ENCODE measurements at places on chromosomes 7 and 10.
A peak's percentile ranks its signal among the peaks of the same experiment; 100 is the strongest.

DNA sequence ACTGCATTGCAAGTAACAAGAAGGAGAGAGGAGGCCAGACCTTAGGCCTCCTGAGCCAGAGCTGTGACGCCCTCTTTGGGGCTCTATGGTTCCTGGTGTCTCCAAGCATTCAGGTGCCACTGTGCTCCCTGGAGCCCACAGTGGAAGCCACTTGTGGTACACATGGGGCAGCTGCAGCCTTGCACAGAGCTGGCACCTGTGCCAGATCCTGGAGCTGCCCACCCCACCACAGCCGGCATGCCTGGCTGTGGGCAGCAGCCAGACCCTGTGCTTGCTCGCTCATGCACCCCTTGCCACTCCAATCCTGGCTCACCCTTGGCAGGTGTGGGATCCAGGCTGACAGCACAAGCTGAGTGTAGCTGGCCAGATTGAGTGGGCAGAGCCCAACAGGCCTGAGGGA, 173.8 kb upstream of the SMIM30 start:
- DNase-seq = no peak

- no peak for DNase-seq
Observed at GRCh38 chr10:83562381-83562780, 576.9 kb upstream of the GHITM start.

GRCh38 chr10:86071758-86072157, 294.8 kb downstream of the GRID1 start:
- no peak for DNase-seq

DNA sequence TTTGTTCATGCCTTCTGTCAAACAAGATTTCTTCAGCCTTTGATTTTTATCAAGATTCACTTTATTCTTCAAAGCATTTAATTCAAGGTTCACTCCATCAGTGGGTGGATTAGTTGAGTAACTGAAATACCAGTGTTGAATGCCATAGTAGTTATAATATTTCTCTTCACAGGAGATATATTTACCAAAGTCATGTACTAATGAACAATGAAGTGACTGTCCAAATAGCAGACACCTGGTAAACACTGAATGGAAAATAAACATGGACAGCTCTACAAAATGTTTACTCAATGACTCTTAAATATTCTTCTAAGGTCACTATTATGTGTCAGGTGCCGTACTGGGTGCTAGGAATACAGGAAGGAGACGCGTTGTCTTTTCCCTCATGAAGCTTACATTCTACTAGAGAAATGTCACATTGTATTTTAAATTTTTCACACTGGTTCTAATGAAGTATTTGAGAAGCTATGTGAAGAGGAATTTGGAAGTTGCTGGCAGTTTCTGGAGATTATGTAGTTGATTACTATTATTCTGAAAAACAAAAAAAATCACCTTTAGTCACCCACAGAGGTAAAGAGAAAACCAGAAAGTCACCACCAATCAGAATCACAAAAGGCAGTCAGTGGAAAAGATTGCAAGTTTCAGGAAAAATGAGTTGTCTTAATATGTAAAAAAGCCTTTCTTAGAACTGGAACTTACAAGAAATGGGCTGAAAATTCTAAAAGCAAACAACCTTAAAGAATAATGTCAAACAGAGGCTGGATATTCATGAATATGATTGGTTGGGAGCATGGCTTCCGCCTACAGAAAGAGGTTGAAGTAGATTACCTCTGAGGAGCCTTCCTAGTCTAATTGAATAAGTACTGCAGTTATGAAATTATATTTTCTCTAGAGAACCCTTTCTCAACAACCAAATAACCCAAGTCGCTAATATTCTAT, 84.5 kb downstream of the RTKN2 start:
- no peak for DNase-seq

DNA sequence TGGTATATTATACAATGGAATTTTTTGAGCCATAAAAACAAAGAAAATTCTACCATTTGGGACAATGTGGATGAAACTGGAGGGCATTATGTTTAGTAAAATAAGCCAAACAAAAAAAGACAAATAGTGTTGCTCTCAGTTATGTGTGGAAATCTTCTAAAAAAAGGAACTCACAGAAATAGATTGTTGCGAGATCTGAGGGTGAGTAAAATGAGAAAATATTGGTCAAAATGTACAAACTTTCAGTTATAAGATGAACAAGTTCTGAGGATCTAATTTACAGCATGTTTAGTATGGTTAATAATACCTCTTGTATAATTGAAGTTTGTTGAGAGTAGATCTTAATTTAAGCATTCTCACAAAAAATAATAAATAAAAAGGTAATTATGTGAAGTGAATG, 291.2 kb downstream of the KIF20B start:
- DNase-seq = no peak

GRCh38 chr10:987620-987869, 689 bp upstream of the GTPBP4 start:
- no peak for DNase-seq

- DNase-seq = no peak
Observed at GRCh38 chr7:20401861-20402746, 71.4 kb downstream of the ITGB8 start.

DNA sequence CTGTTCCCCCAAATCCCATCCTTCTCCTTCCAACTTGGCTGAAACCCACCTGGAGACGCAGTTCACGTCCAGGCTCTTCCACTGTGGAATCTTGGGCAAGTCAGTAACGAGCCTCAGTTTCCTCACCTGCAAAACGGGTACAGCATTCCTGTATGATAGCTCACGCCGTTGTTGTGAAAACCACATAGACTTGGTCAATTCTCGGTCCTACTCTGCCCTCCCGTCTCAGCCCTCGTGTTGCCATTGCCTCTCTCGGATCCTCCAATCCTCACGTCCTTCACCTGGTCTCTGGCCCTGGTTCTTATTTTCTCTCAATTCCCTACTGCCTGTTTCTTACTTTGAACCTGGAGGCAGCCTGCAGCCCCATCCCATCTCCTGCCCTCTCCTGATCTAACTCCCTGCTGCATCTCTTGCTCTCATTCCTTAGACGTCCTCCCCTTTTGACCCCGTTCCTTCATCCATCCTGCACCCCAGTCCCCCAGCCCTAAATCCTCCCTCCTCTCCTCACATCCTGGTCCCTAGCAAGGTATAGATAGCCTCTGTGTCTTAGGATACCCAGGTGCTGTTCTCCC, 2.0 kb upstream of the MUC12 start:
- no peak for DNase-seq

DNA sequence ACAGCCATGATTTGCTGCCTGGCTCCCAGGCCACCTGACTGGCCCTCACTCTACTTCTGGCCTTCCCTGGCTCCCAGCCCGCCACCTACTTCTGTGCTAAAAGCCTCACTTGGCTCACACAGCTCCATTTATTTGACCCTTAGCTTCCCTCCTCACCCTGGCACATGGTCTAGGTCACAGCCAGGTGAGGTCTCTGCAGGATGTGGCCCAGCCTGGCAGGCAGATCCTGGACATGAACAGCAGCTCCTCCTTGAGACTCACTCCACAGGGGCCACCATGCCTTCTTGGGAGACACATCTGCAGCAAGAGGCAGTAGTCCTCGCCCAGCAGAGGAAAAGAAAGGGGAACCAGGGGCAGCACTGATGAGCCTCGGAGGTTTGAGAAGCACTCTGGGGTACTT, 64.6 kb downstream of the GRID1 start:
- no peak for DNase-seq

DNA sequence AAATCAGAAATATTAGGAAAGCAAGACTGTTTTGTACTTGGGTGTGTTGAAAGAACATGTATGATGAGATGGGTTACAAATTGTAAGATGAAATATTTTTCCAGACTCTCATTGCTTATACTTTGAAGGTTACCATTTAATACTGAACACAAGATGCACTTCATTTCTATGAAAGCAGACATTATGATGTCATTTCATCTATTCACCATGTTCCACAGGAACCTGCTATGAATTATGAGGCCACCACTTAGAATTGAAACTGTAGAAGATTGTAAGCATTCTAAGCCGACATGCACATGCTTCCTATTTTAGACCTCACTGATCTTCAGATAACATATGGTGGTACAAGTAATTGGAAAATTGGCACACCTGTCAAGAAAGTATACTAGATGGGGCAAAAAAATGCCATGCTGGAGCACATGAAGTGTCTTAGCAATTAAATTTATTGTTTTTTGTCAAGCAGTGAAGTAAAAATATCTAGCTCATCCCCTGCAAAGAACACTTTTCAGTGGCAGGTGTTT, 195.0 kb downstream of the PHF14 start:
- DNase-seq = no peak

DNA sequence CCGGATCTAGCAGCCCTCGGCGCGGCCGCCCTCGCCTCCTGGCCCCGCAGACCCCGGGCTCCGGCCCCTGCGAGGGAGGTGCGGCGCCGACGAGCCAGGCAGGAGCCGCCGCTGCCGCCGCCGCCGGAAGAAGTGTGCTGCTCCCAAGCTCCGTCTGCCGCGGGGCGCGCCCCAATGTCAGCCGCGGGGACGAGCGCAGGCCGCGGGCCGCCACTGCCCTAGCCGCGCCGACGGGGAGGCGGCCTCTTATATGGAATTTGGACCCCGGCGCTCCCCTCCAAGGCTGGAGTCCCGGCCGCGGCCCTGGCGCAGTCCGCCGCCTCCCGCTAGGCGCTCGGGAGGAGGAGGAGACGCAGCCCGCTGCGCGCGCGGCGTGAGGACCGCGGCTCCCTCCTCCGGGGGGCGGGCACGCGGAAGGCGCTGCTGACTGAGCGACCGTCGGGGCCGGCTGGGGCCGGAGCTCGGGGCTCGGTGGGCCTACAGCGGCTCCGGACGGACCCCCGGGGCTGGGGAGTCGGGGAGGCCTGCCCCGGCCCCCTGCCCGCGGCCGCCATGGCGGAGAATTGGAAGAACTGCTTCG, at the start of gene TRIM8:
TRIM8 (plus strand) TSS at position 414 of the 580 bp plus-strand sequence; CDS start at position 553, 139 bp downstream.
- DNase-seq = peak; percentile 55
